ENCODE measurements at places on chromosomes 2 and 18. TPM values are rescaled to one million over a fixed set of nuclear protein-coding genes. Genes with fewer than 3 reads are reported as not detected.

The REG1A gene
- not detected for total RNA-seq

The RPIA gene
- 16.1 TPM for total RNA-seq

The CDKL4 gene
- total RNA-seq: 0.81 TPM

The PROM2 gene
- total RNA-seq: 0.19 TPM

The MC4R gene
- total RNA-seq: not detected

The MEP1B gene
- total RNA-seq: 0.19 TPM

The SFTPB gene
- not detected for total RNA-seq

The ACADL gene
- not detected for total RNA-seq

The KRTCAP3 gene
- not detected for total RNA-seq

The RAPH1 gene
- 38.3 TPM for total RNA-seq

The KCNK3 gene
- not detected for total RNA-seq

The GNLY gene
- total RNA-seq: not detected

The C1QL2 gene
- not detected for total RNA-seq

The COL4A4 gene
- total RNA-seq: 1.3 TPM

The TMEM169 gene
- under 0.01 TPM for total RNA-seq

The CPS1 gene
- total RNA-seq: 7.2 TPM

The PLGLB2 gene
- total RNA-seq: 1.3 TPM

The CAVIN2 gene
- 128 TPM for total RNA-seq

The GPR39 gene
- 0.38 TPM for total RNA-seq

The DSG1 gene
- total RNA-seq: not detected
